Caudate nucleus (tissue), 63 donors: ENCODE measurements at places on chromosomes 11 and 22.

GRCh38 chr11:117839380-117839881 lies 14.9 kb upstream of the FXYD2 start:
- DNase-seq: no peak

DNA sequence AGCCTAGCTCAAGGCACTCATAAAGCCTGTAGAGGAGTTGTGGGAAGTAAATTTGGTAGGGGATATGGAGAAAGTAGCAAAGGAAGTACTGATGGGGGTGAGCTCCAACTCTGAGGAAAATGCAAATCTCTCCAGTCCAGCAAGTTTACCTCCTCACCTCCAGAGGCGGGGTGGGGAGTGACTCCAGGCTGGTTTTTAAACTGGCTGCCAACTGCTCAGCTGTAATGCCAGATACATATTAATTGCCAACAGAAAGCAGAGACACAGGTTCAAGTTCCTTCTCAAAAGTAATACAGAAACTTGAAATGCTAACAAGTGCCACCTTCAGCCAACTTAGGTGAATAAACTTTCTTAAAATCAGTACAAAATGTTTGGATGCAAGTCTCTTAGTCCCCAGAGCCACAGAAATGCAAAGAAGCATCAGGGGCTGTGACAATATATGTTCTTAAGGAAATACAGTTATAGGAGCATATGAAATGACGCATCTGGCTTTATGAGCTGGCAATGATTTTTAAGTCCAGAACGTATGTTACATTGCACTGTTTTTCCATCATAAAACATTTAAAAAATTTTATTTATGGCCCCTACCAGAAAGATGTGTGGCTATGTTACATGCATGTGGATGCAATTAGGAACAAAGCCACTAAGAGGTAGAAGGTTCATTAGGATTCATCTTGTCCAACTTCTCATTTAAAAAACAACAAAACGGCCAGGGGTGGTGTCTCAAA lies 436.4 kb upstream of the CCDC90B start:
- DNase-seq: no peak

DNA sequence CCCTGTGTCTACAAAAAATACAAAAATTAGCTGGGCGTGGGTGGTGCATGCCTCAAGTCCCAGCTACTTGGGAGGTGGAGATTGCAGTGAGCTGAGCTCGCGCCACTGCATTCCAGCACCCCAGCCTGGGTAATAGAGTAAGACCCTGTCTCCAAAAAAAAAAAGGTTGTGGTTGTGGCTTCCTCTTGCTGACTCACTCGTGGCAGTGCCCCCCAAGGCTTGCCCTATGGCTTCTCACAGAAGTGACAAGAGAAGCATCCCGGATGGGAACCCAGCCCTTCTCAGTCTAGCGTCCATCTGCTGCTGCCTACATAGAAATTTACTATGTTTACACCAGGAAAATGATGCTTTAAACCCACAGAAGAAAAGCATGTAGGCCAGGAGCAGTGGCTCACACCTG lies 68.5 kb upstream of the PITPNB start:
- no peak for DNase-seq

GRCh38 chr11:36377759-36378564 lies 81.9 kb downstream of the PRR5L start:
- no peak for DNase-seq

GRCh38 chr11:83957038-83957900 lies 671.1 kb upstream of the CCDC90B start:
- DNase-seq: no peak

GRCh38 chr22:29748248-29748893 lies 18.4 kb downstream of the ZMAT5 start:
- DNase-seq: no peak
